Uterine smooth muscle cell (primary cell): ENCODE measurements at places on chromosomes 4 and X. TPM values are rescaled to one million over a fixed set of nuclear protein-coding genes. Genes with fewer than 3 reads are reported as not detected.

UGT2B11 gene
- not detected in 2 replicates for total RNA-seq

PRIMPOL gene
- 17.1 and 26.0 TPM in 2 replicates for total RNA-seq

SPANXB1 gene
- total RNA-seq, result not detected in 2 replicates

SLC26A1 gene
- not detected in 2 replicates for total RNA-seq

F11 gene
- total RNA-seq, result not detected in 2 replicates

FRMPD4 gene
- total RNA-seq, result 0.33 and 0.62 TPM in 2 replicates

RBMX2 gene
- total RNA-seq, result 21.0 and 25.7 TPM in 2 replicates

TMSB15C gene
- total RNA-seq, result 5.6 and 6.2 TPM in 2 replicates

LINC00632 gene
- 9.7 and 9.8 TPM in 2 replicates for total RNA-seq

PPEF2 gene
- total RNA-seq, result under 0.01 TPM in 1 of 2 replicates, not detected in the other

RAB40A gene
- under 0.01 and 0.25 TPM in 2 replicates for total RNA-seq

HTN3 gene
- not detected in 2 replicates for total RNA-seq

XG gene
- total RNA-seq, result 3.3 and 4.9 TPM in 2 replicates

CD38 gene
- not detected in 2 replicates for total RNA-seq

SPANXA2 gene
- total RNA-seq, result not detected in 2 replicates

SLC38A5 gene
- 39.9 and 60.2 TPM in 2 replicates for total RNA-seq

VCX gene
- not detected in 2 replicates for total RNA-seq

UCHL1 gene
- 680 and 1,019 TPM in 2 replicates for total RNA-seq

GRIA2 gene
- total RNA-seq, result under 0.01 and 0.55 TPM in 2 replicates

AASDH gene
- total RNA-seq, result 17.5 and 21.7 TPM in 2 replicates

GPM6B gene
- 4.6 and 8.1 TPM in 2 replicates for total RNA-seq

NXT2 gene
- total RNA-seq, result 11.7 and 14.3 TPM in 2 replicates

BRS3 gene
- total RNA-seq, result not detected in 2 replicates

HPF1 gene
- 33.6 and 56.3 TPM in 2 replicates for total RNA-seq

HSFX3 gene
- total RNA-seq, result not detected in 2 replicates

PABPC5 gene
- 1.8 and 2.5 TPM in 2 replicates for total RNA-seq

RASL11B gene
- 0.33 TPM in 1 of 2 replicates, not detected in the other for total RNA-seq

PAGE4 gene
- total RNA-seq, result not detected in 2 replicates

MAGEB6B gene
- 0.12 TPM in 1 of 2 replicates, not detected in the other for total RNA-seq

BMP3 gene
- under 0.01 TPM in 2 replicates for total RNA-seq

RHOXF2 gene
- total RNA-seq, result not detected in 2 replicates

GABRE gene
- 15.2 and 20.7 TPM in 2 replicates for total RNA-seq

NPY1R gene
- total RNA-seq, result under 0.01 TPM in 2 replicates

DUX4 gene
- not detected in 2 replicates for total RNA-seq

NAA10 gene
- 48.6 and 76.7 TPM in 2 replicates for total RNA-seq
